BJ (cell line): ENCODE measurements at places on chromosomes 16 and 17.

GRCh38 chr17:44757045-44757917 is 1.5 kb upstream of the ADAM11 start:
- no peak for DNase-seq

DNA sequence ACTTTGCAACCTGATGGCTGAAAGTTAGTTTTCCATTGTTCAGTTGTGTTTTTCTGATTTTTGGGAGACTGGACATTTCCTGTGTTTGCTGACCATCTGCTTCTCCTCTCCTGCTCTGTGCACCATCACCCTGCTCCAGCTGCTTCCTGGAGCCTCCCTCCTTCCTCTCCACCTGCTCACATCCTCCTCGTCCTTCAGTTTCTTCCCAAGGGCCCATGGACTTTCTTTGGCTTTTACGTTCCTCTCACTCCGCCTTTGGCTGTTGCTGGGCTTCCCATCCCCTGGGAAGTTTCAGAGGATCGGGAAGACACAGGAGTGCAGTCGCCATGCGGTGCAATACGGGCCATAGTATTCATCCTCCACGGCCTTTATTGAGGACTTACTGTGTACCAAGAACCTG is 61.6 kb downstream of the TNFRSF13B start:
- DNase-seq, result no peak

GRCh38 chr16:68313116-68313515 is 2.3 kb downstream of the PRMT7 start:
- DNase-seq, result no peak

- no peak for DNase-seq
Observed at GRCh38 chr16:71794943-71795342, 13.7 kb downstream of the AP1G1 start.

DNA sequence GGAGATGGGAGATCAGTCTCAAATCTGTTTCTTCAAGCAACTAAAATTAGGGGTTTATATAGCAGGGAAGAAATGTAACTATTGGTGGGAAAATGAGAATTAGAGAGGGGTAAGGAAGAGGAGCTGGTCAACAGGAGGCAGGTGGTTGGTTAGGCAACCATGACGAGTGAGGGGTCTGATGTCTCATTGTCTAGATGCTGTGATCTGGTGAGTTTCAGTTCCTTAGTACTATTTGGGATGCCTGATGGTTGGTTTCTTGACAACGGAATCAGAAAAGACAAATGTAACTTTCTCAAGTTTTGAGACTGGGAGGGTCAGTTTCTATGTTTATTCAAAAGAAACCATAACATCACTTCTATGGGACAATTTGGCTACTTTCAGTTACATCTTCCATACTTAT is 415.3 kb upstream of the C16orf82 start:
- no peak for DNase-seq

- peak; percentile 56 for DNase-seq
Observed at GRCh38 chr17:41739661-41740352, 5.4 kb upstream of the HAP1 start.

DNA sequence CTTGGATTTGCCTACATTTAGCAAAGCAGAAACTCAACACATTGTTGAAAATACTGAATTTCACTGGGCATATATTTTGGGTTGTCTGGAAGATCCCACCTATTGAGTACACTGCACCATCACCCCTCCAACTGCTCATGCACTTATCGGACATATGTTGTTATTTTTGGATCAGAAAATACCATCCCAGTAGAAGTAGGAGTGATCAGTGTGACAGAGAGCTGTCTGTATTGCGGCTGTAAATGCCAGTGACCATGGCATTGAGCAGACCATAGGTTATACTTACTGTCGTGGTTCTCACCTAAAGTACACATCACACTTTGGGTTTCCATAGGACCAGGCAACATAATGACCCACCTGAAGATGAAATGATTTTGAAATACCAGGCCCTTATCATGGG is 264.7 kb downstream of the CDH13 start:
- DNase-seq, result no peak

DNA sequence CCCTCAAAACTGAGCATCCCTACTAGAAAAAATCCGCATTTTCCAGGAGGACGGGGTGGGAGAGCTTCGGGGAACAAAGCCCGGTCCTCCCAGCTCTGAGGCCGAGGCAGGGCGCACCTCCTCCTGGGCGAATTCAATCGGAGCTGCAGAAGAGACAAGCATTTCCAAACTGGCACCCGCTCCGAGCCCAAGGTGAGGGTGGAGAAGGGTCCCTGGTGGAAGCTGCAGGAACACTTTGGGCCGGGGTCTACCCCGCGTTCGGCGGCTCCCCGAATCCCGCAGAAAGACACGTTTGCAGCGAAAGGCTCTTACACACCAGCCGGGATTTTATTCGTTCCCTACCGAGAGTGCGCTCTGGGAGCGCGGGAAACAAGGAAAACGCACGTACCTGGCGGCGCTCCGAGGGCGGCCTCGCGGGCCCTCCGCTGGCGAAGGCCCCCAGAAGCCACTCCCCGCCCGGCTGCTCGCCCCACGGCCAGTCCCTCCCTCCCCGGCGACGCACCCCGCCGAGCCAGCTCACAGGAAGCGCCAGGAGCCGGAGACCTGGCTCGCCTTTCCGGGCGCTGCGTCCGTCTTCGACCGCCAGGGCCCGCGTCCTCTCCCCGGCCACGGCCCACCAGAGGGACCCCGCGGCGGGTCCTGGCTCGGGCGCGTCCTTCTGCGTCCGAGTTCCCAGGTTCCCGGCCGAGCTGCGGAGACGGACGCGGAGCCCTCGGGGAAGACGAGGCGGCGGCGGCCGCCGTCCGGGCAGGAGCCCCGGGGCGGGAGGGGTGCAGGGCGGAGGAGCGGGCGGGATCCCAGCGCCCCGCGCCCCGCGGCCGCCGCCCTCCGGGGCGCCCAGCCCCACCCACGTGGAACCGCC is 49.8 kb upstream of the BAHCC1 start:
- no peak for DNase-seq

DNA sequence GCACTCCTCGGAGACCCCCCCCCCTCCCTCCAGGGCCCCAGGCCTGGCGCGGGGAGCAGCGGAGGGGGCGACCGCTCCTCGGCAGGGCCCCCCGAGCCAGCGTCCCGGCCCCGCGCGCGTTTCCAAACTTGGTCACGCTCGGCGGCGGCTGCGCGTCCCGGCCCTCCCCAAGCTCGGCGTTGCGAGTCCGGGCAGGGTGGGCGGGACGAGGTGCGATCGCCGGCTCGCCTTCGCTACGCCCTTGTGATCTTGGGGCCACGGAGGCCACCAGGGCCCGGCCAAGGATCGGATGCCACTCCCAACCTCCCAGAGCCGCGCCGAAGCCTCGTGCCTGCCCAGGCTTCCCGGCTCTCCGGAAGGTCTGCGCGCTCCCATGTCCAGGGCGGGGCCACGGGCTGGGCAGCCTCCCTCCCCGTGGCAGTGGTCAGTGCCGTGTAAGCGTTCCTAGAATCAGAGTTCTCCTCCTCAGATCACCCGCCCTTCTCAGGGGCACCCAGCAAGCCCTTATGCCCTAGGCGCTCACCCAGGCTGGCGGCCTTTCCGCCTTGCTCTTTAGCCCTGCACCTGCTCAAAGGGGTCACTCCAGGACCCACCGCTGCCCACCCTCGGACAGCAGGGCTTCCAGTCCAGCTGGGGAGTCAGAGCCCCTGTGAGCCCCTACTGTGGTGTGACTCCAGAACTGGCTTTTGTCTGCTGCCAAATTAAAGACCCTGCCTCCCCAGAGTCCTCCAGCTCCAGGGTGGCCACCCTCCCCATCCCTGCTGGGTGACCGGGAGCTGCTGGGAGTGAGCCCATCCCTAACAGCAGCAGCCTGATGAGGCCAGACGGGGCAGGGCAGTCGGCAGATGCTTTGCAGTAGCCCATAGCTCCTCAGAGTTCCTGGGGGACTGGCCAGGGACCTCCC is 12.2 kb upstream of the MRPS23 start:
- no peak for DNase-seq

- DNase-seq, result no peak
Observed at GRCh38 chr16:4261557-4262172, 11.2 kb downstream of the TFAP4 start.

GRCh38 chr17:64741038-64741641 is 79.0 kb upstream of the SMURF2 start:
- DNase-seq, result no peak

- no peak for DNase-seq
Observed at GRCh38 chr17:74919440-74920305, 3.4 kb downstream of the USH1G start.

DNA sequence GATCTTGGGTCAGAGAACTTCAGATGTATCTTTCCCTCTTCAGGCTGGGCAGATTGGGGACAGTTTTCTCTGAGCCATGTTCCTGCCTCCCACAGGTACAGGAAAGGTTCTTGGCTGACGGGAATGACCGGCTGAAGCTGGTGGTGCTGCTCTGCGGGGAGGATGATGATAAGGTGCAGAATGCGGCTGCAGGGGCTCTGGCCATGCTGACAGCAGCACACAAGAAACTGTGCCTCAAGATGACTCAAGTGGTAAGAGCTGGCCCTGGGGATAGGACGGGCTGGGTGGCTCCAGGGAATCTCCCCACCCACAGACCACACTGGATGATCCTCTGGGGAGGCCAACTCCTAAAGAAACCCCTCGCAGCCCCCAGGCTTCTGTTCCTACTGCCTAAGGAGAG is 10.9 kb downstream of the SLC35G3 start:
- no peak for DNase-seq

- no peak for DNase-seq
Observed at GRCh38 chr16:8632675-8633182, 11.2 kb downstream of the METTL22 start.

- no peak for DNase-seq
Observed at GRCh38 chr17:44197980-44198720, 1.5 kb downstream of the ATXN7L3 start.

- no peak for DNase-seq
Observed at GRCh38 chr16:85132456-85133289, 20.4 kb upstream of the CIBAR2 start.

DNA sequence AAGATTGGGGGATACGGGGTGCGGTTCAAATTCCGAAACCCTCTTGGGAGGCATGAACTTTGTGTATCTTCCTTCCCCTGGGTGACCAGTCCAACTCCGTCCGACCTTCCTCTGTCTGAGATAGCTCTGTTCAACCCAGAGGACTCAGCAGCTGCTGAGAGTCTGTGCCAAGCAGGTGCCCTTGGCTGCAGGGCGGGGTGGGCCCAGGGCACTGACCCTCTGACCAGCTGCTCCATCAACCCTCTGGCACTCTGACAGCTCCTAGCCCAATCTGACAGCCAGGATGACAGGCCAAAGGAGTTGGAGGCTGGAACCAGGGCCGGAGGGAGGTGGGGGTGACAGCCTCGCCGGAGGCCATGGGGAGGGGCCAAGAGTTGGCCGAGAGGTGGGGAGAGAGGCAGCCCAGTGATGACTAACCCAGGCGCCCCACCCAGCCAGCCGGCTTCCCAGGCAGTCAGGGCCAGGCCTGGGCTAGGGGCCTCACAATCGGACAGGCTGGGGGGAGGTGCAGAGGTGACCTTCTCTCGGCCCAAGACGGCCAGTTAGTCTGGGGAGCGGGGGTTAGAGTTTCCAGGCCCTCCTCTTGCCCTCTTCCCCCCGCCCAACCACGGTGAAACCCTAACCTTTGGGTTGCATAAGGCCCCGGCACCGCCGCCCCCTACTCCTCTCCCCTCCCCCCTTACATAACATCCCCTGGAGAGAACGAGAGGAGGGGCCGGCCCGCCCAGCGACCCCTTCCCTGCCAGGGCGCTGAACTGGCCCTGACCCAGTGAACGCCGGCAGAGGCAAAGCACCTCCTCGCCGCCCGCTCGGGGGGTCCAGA is 5.0 kb upstream of the TLCD2 start:
- peak; percentile 60 for DNase-seq

DNA sequence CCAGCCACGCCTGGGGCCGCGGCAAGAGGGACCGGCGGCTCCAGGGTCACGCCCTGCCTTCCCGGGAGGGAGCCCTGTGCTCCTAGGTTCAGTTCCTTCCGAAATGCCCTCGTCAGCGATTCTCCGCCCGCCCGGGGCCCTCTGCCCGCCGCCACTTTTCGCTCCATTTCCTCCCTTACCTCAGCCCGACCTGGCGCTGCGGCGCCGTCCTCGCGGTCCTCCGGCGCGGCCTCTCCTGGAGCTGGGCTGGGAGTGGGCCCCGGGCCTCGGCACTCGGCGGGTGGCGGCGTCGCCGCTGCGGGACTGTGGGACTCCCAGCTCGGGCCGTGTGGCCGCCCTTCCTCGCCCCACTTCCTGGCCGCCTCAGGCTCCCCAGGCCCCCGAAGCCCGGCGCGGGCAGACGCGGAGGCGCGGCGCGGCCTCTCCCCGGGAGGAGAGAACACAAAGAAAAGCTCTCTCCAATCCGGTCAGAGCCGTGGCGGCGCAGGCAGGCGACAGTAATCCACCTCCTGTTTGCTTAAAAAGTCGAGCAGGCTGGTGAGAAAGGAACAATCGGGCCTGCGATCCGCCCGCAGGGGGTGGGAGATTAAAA is 1.6 kb downstream of the BAHCC1 start:
- DNase-seq, result no peak

GRCh38 chr17:50210240-50211225 is 9.1 kb upstream of the COL1A1 start:
- peak; percentile 87 for DNase-seq

DNA sequence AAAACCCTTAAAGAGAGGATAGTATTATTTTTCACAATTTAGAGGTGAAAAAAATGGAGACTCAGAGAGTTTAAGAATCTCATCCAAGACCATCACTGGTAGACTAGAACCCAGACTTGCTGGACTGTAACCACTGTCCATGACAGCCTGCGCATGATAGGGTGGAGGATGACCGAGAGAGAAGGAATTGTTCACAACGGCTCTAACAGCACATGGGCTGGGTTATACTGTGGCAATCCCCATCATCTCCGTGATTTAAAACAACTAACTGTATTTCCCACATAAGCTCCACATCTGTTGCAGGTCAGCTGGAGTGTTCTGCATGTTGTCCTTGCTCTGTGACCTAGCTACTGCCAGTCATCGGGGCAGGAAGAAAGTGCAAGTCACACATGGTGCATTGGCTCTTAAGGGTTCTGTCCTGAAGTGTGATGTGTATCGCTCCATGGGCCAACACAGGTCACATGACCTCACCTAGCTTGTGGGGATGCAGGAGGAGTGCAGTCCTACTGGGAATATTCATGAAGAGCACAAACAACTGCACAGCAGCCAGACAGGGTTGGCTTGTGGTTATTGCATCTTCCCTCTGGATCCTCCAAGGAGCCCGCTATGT is 131.2 kb upstream of the MPHOSPH6 start:
- no peak for DNase-seq

- no peak for DNase-seq
Observed at GRCh38 chr17:72423718-72424117, 302.9 kb downstream of the SOX9 start.
